ENCODE measurements at places on chromosomes 16 and 17.

GRCh38 chr17:62611728-62612127, 15.7 kb upstream of the MRC2 start:
- DNase-seq, result no peak

DNA sequence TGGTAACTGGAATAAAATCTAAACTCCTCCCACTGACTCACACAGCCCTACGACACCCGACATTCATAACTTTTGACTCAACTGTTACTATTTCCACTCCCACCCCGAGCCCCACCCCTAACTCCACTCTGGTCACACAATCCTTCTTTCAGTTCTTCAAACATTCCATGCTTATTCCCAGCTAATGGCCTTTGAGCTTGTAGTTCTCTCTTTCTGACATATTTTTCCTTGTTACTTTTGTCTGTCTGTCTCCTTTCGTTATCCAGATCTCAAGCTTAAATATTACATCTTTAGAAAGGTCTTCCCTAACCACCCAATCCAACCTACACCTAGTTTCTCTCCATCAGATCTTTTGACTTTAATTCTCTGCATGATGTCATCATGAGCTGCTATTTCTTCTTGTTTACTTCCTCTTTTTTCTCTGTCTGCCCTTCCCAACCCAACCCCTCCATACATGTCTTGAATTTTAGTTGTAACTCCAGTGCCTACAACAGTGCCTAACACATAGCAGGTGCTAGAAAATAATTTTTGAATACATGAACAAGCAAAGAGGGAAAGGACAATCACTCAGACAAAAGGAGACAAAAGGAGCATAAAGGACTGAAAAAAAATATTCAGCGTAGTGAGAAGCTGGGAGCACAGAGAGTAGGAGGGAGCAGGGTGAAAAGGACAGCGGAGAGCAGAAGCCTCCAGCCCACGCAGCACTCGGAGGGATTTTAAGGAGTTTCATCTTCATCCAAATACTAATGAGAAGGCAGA, 65.2 kb upstream of the SMIM36 start:
- peak; percentile 47 for DNase-seq

GRCh38 chr17:29299031-29299430, 5.1 kb upstream of the NUFIP2 start:
- no peak for DNase-seq

GRCh38 chr16:67893743-67894399, 817 bp downstream of the PSKH1 start:
- DNase-seq, result no peak

DNA sequence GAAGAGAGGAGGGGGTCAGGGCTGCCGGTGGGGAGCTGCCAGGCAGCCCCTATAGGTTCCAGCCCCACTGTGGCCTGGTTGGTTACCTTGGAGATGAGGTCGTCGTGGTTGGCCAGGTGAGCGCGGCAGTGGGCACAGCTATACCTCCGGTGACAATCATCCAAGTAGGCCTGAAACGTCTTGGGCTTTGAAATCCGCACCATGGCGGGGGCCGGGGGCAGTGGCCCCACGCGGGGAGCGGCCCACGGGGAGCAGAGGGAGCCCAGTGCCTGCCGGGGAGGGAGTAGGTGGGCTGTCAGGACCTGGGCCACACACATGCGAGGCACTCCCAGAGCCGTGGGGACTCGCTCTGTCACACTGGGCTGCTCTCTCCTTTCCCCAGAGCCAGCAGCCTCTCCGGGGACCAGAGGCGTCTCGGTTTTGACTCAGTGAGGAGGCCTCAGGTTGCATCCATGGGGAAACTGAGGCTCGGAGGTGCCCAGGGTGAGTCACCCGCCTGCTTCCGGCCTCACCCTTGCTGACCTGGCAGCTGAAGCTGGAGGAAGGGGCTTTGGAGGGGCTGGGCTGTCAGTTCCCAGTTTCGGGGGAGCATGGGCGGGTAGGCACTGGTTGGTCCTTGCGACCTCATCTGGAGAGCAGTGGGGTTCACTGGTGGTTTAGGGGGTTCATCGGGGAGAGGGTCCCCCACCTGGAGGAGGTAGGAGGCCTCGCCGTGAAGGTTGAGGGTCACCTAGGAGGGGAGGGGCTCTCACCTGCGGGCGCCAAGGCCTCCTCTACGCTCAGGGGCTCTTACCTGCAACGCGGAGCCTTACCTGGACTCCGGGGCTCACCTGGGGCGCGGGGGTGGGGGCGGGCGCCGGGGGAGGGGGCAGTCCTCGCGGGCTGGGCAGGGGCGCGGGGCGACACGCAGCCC, 591 bp downstream of the YPEL3 start:
- DNase-seq, result no peak

GRCh38 chr17:79011451-79012147, 2.0 kb upstream of the CANT1 start:
- peak; percentile 4 for DNase-seq

GRCh38 chr17:42917236-42917603, 16.6 kb downstream of the G6PC1 start:
- no peak for DNase-seq

GRCh38 chr16:9225527-9226316, 134.3 kb downstream of the HAPSTR1 start:
- no peak for DNase-seq

DNA sequence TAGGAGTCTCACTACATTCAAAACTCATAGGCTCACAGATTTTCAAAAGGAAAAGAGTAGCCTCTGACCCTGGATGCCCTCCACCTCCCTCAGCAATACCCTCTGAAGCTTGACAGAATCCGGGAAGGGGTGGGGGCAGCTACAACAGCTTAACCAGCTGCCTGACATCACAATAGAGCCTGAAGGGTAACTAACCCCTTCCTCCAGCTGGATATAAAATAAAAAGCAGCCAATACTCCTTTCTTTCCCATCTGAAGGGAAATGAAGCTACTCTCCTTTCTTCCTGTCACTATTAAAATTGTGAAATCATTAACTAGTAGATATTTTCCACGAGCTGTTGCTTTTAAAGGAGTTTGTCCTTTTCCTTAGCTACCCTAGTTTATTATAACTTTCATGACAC, 24.0 kb downstream of the USP31 start:
- DNase-seq, result no peak

DNA sequence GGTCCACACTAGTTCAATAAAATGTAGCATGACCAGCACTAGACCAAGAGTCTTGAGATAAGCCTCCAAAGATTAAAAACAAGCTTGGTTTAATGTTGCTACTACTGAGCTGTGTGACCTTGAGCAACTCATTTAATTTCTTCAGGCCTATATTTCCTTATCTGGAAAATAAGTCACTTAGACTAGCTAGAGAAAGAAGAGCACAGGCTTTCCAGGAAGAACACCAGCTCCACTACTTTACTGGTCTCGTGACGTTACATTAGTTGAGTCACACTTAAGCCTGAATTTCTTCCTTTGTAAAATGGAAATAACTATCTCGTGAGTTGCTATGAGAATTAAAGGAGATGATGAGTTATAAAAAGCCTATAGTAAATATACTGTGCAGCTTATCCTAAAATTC, 5.4 kb downstream of the HELZ start:
- no peak for DNase-seq

DNA sequence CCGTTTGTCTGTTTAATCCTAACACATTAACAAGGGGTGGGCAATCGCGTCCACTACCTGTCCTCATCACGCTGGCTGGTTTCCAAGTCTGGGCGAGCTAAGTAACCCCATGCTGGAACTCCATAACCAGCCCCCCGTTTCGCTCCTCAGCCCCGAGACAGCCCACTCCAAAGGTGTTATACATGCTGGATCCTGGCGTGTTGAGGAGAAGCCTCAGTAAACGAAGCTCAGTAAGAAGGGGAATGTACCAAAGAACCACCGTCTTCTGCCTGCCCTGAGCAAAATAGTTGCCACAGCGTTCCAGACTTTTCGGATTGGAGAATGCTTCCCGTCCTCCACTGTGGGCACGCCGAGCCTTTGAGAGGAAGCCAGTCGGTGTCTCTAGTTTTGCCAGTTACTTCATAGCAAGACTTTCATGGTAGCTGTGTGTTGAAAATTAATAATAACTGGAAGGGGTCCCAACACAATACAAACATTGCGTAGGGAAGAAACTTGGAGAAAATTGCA, 16.1 kb upstream of the C17orf78 start:
- peak; percentile 73 for DNase-seq

GRCh38 chr17:49574945-49575678, 559 bp upstream of the NXPH3 start:
- DNase-seq, result no peak

DNA sequence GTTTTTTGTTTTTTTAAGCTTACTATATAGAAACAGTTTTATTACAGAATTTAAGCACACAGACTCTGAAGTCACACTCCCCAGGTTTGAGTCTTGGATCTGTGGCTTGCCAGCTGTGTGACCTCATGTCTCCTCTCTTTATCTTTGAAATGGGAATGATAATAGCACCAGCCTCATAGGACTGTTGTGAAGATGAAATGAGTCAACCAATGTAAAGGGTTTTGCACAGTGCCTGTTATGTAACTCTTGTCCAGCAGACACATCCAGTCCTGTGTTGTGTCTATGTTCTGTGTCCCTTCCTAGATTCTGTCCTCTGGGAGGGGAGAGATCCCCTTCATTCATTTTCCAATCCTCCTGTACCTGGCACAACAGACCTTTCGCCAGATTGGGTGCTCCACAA, 3.1 kb upstream of the CPD start:
- DNase-seq, result no peak

- DNase-seq, result no peak
Observed at GRCh38 chr17:48137656-48138055, 30.1 kb downstream of the SNX11 start.

- no peak for DNase-seq
Observed at GRCh38 chr16:80253741-80254140, 287.1 kb upstream of the DYNLRB2 start.

GRCh38 chr16:4733211-4733742, 794 bp downstream of the ANKS3 start:
- no peak for DNase-seq

DNA sequence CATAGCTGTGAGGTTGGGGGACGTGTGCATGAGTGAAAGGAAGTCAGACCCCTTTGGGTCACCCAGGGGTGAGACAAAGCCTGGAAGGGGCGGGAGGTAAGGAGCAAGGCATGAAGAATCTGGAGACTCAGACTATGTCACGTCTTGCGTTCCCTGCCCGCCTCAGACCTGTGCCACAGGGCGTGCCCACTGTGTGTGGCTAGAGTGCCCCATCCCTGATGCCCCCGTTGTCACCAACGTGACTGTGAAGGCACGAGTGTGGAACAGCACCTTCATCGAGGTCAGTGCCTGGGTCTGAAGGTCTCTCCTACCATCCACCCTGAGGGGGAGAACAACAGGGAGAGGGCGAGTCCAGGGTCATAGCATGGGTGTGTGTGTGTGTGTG, 15.1 kb upstream of the PDK2 start:
- DNase-seq, result no peak

DNA sequence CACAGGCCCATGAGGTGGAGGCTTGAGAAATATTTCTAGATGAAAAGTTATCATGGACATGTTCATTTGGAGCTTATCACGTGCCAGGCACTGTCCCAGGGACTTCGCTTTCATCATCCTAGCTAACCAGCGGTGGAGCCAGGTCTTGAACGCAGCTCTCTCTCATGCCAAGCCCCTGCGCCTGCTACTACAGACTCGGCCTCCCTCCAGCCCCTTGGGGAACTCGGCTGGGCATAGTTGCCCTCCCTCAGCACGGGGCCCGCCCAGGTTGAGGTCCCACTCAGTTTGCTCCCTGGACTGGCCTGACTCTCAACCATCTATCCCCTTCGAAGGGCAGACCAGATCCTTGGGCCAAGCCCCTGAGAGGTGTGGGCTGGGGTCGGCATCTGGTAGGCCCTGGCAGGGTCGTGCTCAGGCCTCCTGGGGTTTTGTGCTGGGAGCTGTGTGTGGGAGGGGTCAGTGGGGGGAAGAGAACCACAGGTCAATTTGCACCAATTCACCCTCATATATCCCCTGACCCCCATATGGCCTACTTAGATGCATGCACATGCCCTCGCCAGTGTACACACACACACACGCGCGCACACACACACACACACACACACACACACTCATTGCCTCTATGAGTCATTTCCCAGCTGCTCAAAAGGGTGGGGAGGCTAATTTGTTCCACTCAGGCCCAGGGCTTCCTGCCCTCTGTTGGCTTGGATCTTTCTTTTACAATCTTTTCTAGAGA, 12.1 kb upstream of the SCN4A start:
- peak; percentile 60 for DNase-seq

- DNase-seq, result no peak
Observed at GRCh38 chr17:14748036-14748710, 447.3 kb downstream of the HS3ST3B1 start.

DNA sequence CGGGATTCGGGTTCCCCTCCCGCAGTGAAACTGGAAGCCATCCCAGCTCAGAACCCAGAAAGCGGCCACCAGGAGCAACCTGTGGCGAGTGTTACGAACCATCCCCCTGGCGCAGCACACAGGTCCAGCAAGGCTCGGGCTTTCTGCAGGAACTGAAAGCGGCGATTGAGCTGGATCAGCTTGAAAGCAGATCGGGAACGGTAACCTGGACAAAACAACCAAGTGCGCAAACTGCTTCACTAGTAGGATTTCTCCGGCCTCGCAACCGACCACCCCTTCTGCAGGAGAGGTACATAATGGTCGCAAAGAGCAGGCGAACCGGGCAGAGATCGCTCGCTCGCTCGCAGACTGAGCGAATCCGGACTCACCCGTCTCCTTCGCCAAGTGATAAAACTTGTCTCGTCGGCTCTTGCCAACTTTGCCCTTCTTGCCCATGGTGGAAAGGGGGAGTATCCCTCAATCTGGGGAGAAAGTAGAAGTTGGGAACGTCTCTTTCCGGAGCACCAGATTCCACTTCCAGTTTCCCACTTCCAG, 696 bp upstream of the PSMC5 start:
- DNase-seq, result no peak

GRCh38 chr17:6947745-6948144, 48.1 kb upstream of the ALOX12 start:
- no peak for DNase-seq

- DNase-seq, result no peak
Observed at GRCh38 chr16:56481468-56482122, 30.2 kb downstream of the OGFOD1 start.

- DNase-seq, result no peak
Observed at GRCh38 chr17:62687997-62688396, 60.5 kb downstream of the MRC2 start.

DNA sequence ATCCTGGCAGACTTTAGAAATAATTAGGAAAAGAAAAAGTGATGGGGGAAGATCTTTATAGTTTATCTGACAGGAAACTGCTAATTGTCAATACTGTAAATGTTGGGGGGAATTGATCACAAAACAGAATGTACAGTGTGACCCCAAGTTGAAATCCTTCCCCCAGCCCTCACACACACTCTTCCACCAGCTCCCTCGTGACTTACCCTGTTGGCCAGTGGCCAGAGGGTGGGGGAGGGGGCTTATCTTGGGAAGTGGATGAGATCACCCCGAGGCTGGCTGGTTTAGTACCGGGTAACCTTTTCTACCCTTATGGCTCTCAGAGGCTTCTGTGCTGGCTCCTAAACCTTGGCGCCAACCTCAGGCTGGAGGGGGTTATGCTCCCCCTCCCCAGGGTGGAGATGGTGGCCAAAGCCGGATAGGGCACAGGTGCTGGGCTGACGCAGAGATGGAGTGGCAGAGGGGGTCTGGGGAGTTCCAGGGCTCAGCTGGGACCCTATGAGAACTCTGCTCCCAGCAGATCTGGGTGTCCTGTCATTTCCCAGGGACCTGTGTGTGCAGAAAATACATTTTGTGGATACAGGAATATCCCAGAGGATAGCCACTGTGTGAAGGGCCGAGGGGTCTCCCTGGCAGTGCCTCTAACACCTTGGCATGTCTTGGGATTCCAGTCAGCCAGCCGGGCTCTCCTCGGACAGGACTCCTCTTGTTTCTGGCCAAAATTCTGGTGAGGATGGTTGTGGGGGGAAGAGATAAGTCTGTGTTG, 18.6 kb downstream of the CDH16 start:
- peak; percentile 85 for DNase-seq

GRCh38 chr17:40978575-40979151, 5.5 kb downstream of the KRT40 start:
- no peak for DNase-seq
